ENCODE measurements at places on chromosomes 3 and 15.

- H3K36me3 ChIP-seq = peaks cover 29% of the 10 kb centered on the region
- no peaks in the 10 kb centered on the region for H3K27me3 ChIP-seq
- no peak overlapping the region for H3K4me3 ChIP-seq
- no peak overlapping the region for H3K27ac ChIP-seq
- peaks cover 30% of the 10 kb centered on the region for H3K4me1 ChIP-seq
Observed at GRCh38 chr3:171190668-171191067, 164.1 kb upstream of the SLC2A2 start.

DNA sequence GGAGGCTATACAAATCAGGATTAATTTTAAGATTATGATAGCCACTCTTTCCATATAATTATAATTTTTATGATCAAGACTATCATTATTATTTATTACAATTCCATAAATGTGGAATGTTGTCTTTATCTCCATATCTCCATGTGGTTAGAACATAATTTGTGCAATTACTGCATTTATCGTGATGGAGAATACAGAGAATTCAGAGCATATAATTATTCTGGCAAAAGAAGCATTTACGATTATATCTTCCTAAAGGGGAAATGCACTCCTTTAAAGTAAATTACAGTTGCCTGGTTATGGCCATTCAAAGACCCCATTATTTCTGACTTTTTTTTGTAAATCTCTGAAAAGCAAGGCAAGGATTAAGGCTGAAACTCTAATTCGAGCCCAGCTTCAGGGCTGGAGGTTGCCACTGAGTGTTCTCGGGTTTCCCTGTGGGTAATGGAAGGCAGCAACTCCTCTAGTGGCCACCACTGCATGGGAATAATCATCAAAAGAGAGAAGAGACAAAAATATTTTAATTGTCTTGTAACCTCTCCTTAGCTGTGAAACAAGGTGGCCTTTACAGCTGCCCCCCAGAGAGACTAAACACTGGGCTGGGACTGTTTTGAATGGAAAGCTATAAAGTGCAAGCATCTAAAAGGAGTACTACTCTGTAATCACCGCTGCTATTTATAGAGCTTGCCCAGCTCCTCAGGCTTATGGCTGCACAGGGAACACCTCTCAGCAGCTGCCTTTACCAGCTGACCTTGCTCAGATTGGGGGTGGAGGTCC, 59.8 kb upstream of the PRTG start:
- H3K27ac ChIP-seq = no peak overlapping the region
- no peaks in the 10 kb centered on the region for H3K4me1 ChIP-seq
- peaks cover 21% of the 10 kb centered on the region for H3K27me3 ChIP-seq
- H3K4me3 ChIP-seq = no peak overlapping the region
- DNase-seq = no peak

GRCh38 chr3:178304758-178305467, 231.3 kb upstream of the KCNMB2 start:
- H3K27ac ChIP-seq = no peak overlapping the region
- DNase-seq = no peak
- peaks cover 2% of the 10 kb centered on the region for H3K4me1 ChIP-seq
- no peak overlapping the region for H3K4me3 ChIP-seq

DNA sequence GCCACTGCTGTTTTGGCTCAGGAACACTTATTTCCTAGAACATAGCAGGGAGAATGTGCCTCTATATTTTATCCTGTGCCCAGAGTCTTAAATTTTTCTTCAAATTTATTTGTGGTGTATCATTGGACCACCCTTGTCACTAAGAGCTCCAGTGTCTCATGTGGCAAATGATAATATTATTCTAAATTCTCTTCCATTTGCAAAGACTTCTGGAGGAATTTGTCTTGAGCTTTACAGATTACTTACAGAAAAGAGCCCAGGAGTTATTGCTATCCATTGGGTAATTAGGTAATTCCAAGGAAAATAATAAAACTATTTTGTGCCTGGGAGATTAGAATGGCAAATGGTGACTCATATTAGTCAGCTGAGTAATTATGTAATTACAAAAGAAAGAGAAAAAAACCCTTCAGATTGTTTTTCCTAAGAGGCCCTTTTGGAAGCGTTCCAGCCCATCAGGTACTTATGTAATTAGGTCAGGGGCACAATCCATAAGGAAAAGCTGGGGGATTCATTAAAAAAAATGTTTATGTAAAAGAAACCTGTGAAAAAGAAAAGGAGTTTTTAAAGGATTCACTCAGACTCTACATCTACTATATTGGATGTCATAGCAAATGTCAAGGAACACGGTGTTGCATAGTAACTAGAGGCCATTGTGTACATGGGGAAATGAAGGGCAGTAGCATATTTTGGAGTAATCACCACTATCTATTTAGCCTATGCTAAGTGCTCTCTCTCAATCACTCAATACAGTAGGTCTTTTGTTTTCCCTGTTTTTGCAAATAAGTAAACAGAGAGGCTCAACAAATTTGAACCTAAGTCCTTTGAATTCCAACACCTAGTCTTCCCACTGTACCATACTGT, 380.9 kb upstream of the RARB start:
- no peaks in the 10 kb centered on the region for H3K4me1 ChIP-seq
- H3K36me3 ChIP-seq = no peaks in the 10 kb centered on the region
- no peak overlapping the region for H3K27ac ChIP-seq
- H3K4me3 ChIP-seq = no peak overlapping the region
- H3K27me3 ChIP-seq = no peaks in the 10 kb centered on the region

DNA sequence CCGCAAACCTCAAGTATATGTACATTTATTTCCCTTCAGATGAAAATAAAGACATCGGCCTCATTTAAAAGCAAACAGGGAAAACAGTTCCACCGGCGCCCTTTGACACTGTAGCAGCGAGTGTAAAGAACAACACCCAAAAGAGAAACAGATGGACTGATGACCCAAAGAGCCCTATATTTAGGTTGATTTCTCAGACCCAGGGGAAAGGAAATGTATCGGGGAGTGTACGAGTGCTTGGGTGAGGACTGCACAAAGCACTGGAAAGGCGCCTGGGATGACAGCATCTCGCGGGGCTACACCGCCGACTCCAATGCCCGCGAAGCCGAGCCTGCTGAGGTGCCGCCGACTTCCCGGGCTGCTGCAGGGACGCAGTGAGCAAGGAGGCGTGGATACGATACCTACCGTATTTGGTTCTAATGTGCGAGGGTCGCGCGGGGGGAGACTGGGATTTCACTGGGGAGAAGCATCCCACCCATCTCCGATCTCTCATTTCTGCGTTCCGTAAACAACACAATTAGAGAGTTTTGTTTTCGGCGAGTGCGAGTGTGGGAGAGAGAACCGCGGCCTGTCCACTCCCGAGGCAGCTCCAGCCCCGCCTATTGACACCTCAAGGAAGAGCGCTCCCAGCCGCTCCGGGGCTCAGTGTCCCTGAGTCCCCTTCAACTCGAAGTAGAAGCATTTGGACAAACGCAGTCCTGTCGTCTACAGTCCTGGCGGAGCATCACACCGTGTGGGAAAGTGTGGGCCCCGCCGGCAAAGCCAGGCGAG, 2.0 kb downstream of the MECOM start:
- peak overlapping the region; percentile 69 for H3K4me3 ChIP-seq
- DNase-seq = no peak
- H3K27me3 ChIP-seq = peaks cover 92% of the 10 kb centered on the region
- H3K4me1 ChIP-seq = peaks cover 42% of the 10 kb centered on the region
- peaks cover 1% of the 10 kb centered on the region for H3K36me3 ChIP-seq

DNA sequence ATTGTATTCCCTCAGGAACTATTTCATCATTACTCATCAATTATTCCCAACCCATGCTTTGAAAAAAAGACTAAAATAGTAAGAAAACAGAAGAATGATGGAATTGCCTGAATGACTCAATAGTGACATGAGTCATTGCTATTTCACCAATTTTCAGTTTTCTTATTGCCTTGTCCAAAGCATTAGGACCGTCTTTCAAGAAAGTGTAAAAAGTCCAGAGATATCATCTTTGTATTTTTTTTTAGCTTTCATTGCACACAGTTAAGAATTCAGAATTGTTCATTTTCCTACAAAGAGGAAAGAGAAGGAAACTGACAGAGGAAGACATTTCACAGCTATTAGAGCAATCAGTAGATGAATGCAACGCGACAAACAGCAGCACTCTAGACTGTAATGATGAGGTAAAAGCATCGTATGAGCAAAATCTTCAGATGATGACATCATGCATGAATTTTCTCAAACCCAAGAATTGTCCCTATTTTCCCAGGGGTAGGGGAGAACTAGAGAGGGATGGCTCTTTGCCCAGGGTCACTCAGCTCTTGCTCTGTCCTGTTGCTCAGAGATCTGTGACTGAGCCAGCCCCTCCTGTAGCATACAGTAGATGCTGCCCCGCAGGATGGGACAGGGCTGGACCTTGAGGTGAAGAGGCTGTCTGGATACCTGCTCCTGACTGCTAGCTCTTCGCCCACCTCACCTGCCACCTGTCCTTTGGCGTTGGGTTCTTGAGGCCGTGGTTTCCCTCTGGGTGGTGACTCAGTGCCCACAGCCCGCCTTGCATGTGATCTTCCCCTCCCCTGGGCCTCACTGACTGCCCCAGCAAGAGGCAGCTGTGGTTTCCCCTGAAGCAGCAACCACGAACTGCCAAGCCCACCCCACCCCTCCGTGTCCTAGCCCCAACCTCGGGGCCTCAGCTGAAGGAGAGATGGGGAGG, 84.8 kb downstream of the PPCDC start:
- H3K27me3 ChIP-seq = peaks cover 26% of the 10 kb centered on the region
- H3K27ac ChIP-seq = peak overlapping the region; percentile 87
- H3K36me3 ChIP-seq = peaks cover 7% of the 10 kb centered on the region
- H3K4me3 ChIP-seq = peak overlapping the region; percentile 44
- peak; percentile 86 for DNase-seq

Measured in activated naive CD8-positive, alpha-beta T cell treated with anti-CD3 and anti-CD28 coated beads for 36 hours (primary cell).